ENCODE measurements at places on chromosomes 13 and 19. TPM values are rescaled to one million over a fixed set of nuclear protein-coding genes. Genes with fewer than 3 reads are reported as not detected.

ZNF426 gene
- 9.2 TPM for total RNA-seq

DIRAS1 gene
- 0.39 TPM for total RNA-seq

S1PR4 gene
- total RNA-seq, result 0.73 TPM

NHLRC3 gene
- total RNA-seq, result 5.7 TPM

CLDND2 gene
- not detected for total RNA-seq

ZNF439 gene
- 0.87 TPM for total RNA-seq

LPAR6 gene
- total RNA-seq, result 15.1 TPM
